ENCODE measurements at places on chromosomes 5 and 9. TPM values are rescaled to one million over a fixed set of nuclear protein-coding genes. Genes with fewer than 3 reads are reported as not detected.

The PITX1 gene
- total RNA-seq, result 16.2 TPM

The ZNF346 gene
- total RNA-seq, result 42.2 TPM

The REEP2 gene
- total RNA-seq, result 20.0 TPM

The F2RL2 gene
- total RNA-seq, result 0.16 TPM

The CORO2A gene
- total RNA-seq, result 6.0 TPM

The SPAG8 gene
- 3.2 TPM for total RNA-seq

The SHISAL2B gene
- 0.51 TPM for total RNA-seq

The MACIR gene
- 14.0 TPM for total RNA-seq

The FGD3 gene
- total RNA-seq, result 12.0 TPM

The RANBP17 gene
- total RNA-seq, result 32.8 TPM

- H3K4me1 ChIP-seq, result peaks cover 4% of the 10 kb centered on the region
- peaks cover 4% of the 10 kb centered on the region for H3K27me3 ChIP-seq
- peaks cover 4% of the 10 kb centered on the region for H3K36me3 ChIP-seq
- no peak overlapping the region for H3K27ac ChIP-seq
Measured at GRCh38 chr5:154415114-154415513, 30.7 kb upstream of the SAP30L start.

GRCh38 chr5:78899922-78900362, 85.2 kb downstream of the ARSB start:
- H3K27me3 ChIP-seq, result peaks cover 4% of the 10 kb centered on the region
- H3K4me1 ChIP-seq, result peaks cover 2% of the 10 kb centered on the region
- no peak overlapping the region for H3K4me3 ChIP-seq
- no peak for DNase-seq
- H3K27ac ChIP-seq, result no peak overlapping the region

DNA sequence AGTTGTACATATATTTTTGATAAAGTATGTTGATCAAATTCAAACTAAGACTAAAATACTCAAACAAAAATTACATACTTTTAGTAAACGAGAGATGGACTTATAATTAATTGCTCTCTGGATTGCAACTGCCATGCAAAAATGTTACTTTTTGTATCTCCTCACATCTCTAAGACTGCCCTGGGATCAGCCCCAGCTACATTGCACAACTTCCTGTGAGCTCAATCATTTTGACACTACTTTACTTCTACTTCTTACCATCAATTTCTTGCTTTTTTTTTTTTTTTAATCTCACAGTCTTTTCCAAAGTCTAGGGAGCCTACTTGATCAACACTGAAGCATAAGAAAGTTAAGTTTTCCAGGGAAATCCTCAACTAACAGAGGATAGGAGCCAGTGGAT, 506.0 kb upstream of the CDH10 start:
- no peaks in the 10 kb centered on the region for H3K36me3 ChIP-seq
- no peak overlapping the region for H3K4me3 ChIP-seq
- H3K4me1 ChIP-seq, result no peaks in the 10 kb centered on the region
- H3K27ac ChIP-seq, result no peak overlapping the region
- no peak for DNase-seq

DNA sequence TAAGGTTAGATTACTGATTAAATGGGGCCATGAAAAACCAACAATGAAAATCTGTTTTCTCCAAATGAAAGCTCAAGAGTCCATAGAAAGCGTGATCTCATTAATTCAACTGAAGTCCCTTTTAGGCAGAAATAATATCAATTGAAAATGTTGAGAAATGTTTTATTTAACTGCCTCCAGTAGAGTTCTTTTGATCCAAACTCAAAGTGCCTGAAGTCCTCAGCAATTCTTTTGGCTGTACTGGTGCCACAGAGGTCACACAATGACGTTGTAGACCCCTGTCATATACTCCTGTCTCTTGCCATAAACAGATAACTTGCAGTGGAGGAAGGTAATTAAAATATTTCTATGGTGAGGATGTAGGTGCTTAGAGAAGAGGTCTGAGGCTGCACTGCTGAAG, 1420.5 kb downstream of the CDH12 start:
- no peaks in the 10 kb centered on the region for H3K36me3 ChIP-seq
- H3K4me1 ChIP-seq, result peaks cover 15% of the 10 kb centered on the region
- H3K27me3 ChIP-seq, result no peaks in the 10 kb centered on the region
- no peak overlapping the region for H3K4me3 ChIP-seq
- no peak overlapping the region for H3K27ac ChIP-seq
- DNase-seq, result no peak

- H3K27ac ChIP-seq, result no peak overlapping the region
- no peak for DNase-seq
- no peaks in the 10 kb centered on the region for H3K36me3 ChIP-seq
Measured at GRCh38 chr9:134618833-134619447, 22.7 kb upstream of the COL5A1 start.

- H3K4me1 ChIP-seq, result peaks cover 4% of the 10 kb centered on the region
- no peak for DNase-seq
Measured at GRCh38 chr5:75721573-75721972, 4.3 kb upstream of the POC5 start.

- no peak for DNase-seq
- no peak overlapping the region for H3K4me3 ChIP-seq
- H3K36me3 ChIP-seq, result no peaks in the 10 kb centered on the region
- H3K27me3 ChIP-seq, result no peaks in the 10 kb centered on the region
- H3K4me1 ChIP-seq, result no peaks in the 10 kb centered on the region
Measured at GRCh38 chr9:116377179-116377798, 223.7 kb downstream of the PAPPA start.

DNA sequence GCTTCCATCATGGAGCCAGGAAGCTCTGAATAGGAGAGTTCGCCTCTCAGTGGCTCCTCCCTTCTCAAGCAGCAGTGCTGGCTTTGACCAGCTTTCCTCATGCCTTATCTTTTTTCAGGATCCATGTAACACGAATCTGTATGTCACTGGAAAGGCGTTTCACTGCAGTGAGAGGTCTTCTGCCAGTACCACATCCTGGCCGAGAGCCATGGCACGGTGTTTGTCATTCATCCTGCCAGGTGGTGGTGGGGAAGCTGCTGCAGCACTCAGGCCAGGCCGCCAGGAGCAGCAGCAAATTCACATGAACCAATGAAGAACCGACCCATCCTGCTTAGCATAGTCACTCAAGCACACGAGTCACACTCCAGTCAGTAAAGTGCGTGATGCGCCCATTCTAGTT, 179.0 kb downstream of the FANCC start:
- no peak overlapping the region for H3K27ac ChIP-seq
- DNase-seq, result no peak
- H3K4me1 ChIP-seq, result no peaks in the 10 kb centered on the region
- peaks cover 8% of the 10 kb centered on the region for H3K36me3 ChIP-seq

GRCh38 chr5:171236651-171237050, 72.4 kb upstream of the TLX3 start:
- H3K4me1 ChIP-seq, result no peaks in the 10 kb centered on the region
- DNase-seq, result no peak

GRCh38 chr9:110464321-110464720, 115.2 kb downstream of the SVEP1 start:
- no peaks in the 10 kb centered on the region for H3K36me3 ChIP-seq
- H3K27me3 ChIP-seq, result no peaks in the 10 kb centered on the region
- peaks cover 5% of the 10 kb centered on the region for H3K4me1 ChIP-seq

GRCh38 chr5:58346041-58346440, 113.8 kb downstream of the PLK2 start:
- no peaks in the 10 kb centered on the region for H3K4me1 ChIP-seq
- no peak overlapping the region for H3K4me3 ChIP-seq
- DNase-seq, result no peak
- no peaks in the 10 kb centered on the region for H3K27me3 ChIP-seq

- no peak overlapping the region for H3K4me3 ChIP-seq
- H3K27ac ChIP-seq, result peak overlapping the region; percentile 46
- no peaks in the 10 kb centered on the region for H3K4me1 ChIP-seq
- H3K36me3 ChIP-seq, result peaks cover 11% of the 10 kb centered on the region
Measured at GRCh38 chr5:77454123-77454522, 38.0 kb downstream of the WDR41 start.

DNA sequence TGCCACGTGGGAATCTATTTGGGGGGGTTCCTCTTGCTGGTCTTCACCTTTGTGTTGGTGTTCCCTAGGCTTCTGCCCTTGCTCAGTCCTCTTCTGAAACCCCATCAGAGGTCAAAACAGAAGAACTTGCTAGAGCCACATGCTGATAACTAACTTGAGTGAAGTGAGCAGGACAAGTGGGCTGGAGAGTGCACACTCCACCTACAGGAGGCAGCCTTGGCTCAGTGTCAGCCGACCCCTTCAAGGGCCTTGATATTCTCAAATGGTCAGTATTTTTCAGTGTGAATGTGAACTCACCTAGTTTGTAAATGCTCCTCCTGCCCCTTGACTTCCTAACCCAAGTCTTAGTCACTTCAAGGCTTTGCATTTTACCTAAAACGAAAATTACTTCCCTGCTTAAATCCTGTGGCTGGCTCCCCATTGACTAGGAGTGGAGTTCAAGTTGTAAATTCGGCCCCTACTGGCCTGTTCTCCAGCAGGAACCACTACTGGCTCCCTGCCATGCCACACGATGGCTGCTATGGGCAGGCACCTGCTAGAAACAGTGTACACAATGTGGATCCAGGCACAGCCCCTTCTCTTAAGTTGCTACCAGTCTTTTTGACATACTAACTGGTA, 3.6 kb upstream of the SLC1A3 start:
- H3K27ac ChIP-seq, result no peak overlapping the region
- DNase-seq, result no peak
- H3K4me1 ChIP-seq, result peaks cover 15% of the 10 kb centered on the region
- H3K4me3 ChIP-seq, result no peak overlapping the region

DNA sequence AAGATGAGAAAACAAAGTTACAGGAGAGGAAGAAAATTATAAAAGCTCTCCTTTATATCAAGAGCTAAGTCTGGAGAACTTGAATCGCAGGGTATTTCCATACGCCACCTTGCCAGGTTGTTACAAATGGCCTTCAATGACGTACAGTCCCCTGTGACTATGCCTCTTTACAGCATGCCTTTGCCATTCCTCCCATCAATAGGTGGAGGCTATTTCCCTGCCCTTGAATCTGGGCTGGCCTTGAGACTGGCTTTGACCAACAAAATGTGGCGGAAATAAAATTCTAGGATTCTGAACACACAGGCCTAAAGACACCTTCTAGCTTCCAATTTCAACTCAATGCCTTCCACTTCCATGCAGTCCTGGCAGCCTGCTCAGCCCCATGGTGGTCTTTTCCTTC, 45.7 kb downstream of the TSSK1B start:
- no peaks in the 10 kb centered on the region for H3K4me1 ChIP-seq
- no peaks in the 10 kb centered on the region for H3K27me3 ChIP-seq
- H3K27ac ChIP-seq, result no peak overlapping the region
- no peaks in the 10 kb centered on the region for H3K36me3 ChIP-seq
- no peak overlapping the region for H3K4me3 ChIP-seq

- H3K27me3 ChIP-seq, result no peaks in the 10 kb centered on the region
- no peaks in the 10 kb centered on the region for H3K4me1 ChIP-seq
- peaks cover 4% of the 10 kb centered on the region for H3K36me3 ChIP-seq
- no peak for DNase-seq
Measured at GRCh38 chr9:70220216-70220615, 38.6 kb upstream of the SMC5 start.

DNA sequence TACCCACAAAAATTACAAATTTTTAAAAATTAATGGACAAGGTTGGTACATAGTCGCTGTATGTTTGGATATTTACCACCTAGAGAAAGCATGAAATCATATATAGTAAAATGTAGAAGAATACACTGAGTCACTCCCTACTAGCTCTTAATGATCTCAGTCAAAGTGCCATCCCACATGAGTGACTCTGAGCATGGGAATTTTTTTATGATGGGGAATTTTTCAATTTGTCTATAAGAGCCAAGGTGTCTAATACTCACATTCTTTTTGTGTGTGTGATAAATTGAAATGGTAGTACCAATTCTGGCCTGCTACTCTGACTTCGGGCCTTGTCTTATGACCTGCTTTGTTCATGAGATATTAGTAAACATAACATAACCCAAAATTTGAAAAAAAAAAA, 483.2 kb downstream of the CDH10 start:
- no peaks in the 10 kb centered on the region for H3K36me3 ChIP-seq
- H3K4me1 ChIP-seq, result no peaks in the 10 kb centered on the region
- H3K27me3 ChIP-seq, result no peaks in the 10 kb centered on the region

DNA sequence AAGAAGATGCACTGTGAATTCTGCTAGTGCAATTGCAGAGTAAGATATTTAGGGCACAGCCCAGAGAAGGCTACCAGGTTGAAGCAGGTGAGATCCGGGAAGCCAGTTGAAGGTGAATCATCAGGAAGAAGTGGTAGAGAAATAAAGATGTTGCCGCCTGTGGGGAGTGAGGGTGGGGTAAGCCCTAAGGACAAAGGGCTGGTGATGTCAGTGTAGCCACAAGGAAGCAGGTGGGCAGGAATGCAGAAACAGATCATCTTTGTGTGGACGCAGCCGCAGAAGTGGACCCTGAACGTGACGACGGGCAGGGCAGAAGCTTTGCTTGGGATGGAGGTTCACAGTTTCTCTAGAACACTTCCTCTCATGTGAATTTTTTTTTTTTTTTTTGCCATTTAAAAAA, 164.2 kb downstream of the ACTL7B start:
- DNase-seq, result no peak
- H3K27me3 ChIP-seq, result peaks cover 21% of the 10 kb centered on the region
- no peaks in the 10 kb centered on the region for H3K4me1 ChIP-seq
- H3K4me3 ChIP-seq, result no peak overlapping the region

DNA sequence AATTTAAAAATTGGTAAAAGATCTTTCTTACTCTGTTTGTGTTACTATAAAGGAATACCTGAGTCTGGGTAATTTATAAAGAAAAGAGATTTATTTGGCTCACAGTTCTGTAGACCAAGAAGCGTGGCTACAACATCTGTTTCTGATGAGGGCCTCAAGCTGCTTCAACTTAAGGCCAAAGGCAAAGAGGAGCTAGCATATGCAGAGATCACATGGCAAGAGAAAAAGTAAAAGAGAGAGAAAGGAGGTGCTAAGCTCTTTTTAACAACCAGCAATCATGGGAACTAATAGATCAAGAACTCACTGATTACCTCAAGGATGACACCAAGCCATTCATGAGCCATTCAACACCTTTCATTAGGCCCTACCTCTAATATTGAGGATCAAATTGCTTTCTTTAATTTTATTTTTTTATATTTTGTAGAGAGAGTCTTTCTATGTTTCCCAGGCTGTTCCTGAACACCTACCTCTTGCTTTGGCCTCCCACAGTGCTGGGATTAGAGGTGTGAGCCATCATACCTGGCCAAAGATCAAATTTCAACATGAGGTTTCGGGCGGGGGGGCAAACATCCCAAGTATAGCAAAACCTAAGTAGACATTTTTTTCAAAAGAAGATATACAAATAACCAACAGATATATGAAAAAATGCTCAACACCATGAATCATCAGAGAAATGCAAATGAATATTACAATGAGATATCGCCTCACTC, 16.0 kb upstream of the SHC3 start:
- H3K36me3 ChIP-seq, result peaks cover 2% of the 10 kb centered on the region
- H3K4me3 ChIP-seq, result no peak overlapping the region
- DNase-seq, result no peak

- peaks cover 2% of the 10 kb centered on the region for H3K4me1 ChIP-seq
- DNase-seq, result no peak
- H3K27ac ChIP-seq, result no peak overlapping the region
- H3K27me3 ChIP-seq, result no peaks in the 10 kb centered on the region
- peaks cover 25% of the 10 kb centered on the region for H3K36me3 ChIP-seq
- no peak overlapping the region for H3K4me3 ChIP-seq
Measured at GRCh38 chr9:99142275-99142674, 37.4 kb downstream of the TGFBR1 start.

GRCh38 chr9:84343111-84343521, 2.6 kb upstream of the SLC28A3 start:
- H3K36me3 ChIP-seq, result no peaks in the 10 kb centered on the region
- peaks cover 19% of the 10 kb centered on the region for H3K4me1 ChIP-seq
- H3K27ac ChIP-seq, result no peak overlapping the region
